ENCODE measurements at places on chromosomes 3 and 15.
A peak's percentile ranks its signal among the peaks of the same experiment; 100 is the strongest.

- no peak for DNase-seq
These were observed 507.6 kb downstream of the NR2F2 start for GRCh38 chr15:96838081-96838480.

DNA sequence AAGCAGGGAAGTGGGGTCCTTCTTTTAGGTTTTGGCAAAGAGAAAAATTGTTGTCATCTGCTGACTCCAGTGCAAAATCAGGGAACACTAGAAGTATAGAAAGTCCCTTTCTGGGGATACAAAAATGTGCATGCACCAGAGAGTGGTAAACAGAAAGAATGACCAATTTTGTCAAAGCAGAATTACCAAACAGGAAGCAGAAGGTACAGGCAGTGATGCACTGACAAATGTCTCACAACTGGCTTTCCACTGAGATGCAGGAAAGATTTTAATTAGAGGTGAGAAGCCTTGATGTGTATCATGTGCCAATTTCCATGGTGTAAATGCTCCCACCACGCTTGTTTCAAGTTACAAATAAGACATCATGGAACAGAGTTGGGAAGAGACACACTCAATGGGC, 66.0 kb downstream of the TRIM69 start:
- DNase-seq = no peak

GRCh38 chr3:52879090-52879489, 18.3 kb downstream of the STIMATE start:
- DNase-seq = no peak

DNA sequence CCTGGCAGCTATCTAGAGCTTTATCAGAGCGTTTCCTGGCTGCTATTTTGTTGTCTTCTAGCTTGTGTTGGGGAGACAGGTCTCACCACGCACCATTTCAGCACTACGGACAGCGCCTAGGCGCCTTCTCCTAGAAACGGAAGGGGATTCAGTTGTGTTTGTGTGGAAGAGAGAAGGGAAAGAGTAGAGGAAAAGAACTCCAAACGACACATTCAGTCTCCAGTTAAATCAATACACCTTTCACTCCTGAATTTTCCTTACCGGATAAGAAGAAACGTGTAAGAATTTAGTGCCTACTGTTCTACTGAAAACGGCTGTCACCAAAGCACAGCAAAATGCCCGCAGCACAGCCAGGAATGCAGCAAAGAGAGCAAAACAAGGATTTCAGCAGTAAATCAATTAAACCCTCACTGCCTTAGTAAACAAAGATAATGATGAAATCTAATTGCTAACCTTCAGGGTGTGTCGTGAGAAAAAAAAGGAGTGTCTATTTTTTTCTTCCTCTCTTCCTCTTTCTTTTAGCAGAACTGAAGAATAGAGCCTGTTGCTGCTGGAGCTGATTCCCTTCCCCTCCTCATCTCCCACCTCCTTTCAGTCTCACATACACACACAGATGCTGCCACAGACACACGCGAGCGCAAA, 412 bp upstream of the CTXN2 start:
- peak; percentile 16 for DNase-seq
